Stimulated activated CD8-positive, alpha-beta memory T cell treated with anti-CD3 and anti-CD28 coated beads, Interleukin-15, amount 100 ng/mL, for 48 hours (primary cell): ENCODE measurements at places on chromosomes 4 and X.

DNA sequence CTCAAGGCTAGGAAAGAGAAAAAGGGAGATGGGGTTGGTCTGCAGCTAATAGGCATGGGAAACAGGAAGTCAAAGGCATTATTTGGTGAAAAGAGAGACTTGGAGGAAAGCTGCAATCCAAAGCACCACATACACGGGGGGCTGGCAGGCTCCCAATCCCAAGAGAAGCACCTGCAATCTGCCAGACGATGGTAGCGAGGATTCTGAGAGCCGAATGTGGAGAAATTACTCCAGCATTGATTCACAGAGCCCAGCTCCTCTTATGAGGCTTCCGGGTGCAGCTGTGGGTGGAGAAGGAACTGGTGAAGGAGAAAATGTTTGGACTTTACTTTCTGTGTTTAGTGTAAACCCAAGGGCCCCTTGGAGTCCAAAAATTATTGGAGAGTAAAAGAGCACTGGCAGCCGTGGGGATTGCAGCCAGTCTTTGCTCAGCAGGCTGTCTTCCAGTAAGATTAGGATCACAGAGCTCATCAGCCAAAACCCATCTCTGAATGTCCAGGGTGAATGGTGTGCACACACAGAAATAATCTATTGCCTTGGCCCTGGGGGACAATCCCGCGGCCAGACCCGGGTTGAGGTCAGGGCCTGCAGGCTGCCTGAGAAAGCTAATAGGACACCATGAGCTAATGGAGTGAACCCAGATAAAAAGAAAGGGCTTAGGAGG lies 197.6 kb downstream of the KIT start:
- DNase-seq = no peak

DNA sequence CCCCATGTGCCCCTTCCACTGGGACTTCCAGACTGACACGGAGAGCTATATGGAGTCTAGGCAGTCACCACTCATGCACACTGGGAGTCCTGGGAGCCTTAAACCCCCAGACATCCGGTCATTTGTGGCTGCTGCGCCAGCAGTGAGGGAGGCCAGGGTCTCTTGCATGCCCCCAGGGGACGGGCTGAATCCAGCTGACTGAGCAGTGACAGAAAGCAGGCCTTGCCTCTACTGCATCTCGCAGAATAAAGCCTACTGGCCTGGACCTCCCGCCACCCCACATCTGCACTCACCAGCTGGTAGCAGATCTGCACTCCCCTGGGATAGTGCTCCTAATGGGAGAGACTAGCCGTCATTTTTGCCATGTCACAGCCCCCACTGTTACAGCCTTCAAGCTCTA lies 1234.2 kb downstream of the FAM133A start:
- DNase-seq = no peak

DNA sequence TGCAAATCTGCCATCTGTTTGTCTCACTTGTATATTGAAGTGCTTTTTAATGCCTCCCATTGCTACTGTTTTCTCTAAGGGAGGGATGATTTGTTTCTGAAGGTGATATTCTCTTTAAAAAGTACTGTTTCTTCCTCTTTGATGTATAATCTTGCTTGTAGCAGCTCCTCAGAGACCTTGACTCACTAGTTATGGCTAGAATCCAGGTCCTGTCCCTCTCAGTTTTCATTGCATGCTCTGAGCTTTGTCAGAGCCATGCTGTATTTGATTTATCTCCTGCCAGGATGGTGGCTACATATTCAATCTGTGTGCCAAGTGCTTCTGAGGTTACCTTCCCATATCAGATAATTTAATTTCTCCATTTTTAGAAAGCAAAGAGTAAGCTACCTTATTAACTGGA lies 56.0 kb downstream of the GLUD2 start:
- no peak for DNase-seq

- no peak for DNase-seq
Measured at GRCh38 chrX:44785652-44786051, 58.2 kb upstream of the DUSP21 start.

- DNase-seq = no peak
Measured at GRCh38 chrX:33156152-33156726, 55.1 kb downstream of the DMD start.

- no peak for DNase-seq
Measured at GRCh38 chr4:59969909-59970308, 1230.2 kb upstream of the ADGRL3 start.

- DNase-seq = no peak
Measured at GRCh38 chr4:94181815-94182214, 25.9 kb upstream of the SMARCAD1 start.

DNA sequence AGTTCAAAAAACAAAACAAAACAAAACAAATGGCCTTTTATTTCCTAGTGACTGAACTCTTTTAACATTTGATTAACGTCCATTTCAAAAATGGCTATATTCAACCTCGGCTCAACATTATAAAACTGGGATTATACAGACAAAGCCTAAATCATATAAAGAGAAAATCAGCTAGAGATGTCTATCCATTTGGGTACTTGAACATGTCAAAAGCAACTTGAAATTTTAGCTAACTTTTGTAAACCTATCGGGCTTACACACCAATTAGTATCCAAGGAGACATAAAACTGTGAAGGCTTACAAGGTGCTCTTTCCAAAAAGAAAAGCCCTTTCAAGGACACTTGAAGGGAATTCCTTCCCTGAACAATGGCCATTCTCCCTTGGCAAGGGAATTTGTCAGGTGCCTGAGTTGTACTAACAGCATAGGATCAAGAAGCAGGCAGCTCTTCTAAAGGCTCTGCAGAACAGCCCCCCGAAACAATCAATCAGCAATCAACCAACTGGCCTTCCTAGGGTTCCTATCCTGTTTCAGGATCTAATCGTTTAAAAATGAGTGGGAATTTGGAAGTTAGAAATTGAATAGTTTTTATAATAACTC lies 633.7 kb upstream of the HTR2C start:
- no peak for DNase-seq

- no peak for DNase-seq
Measured at GRCh38 chr4:167787231-167787630, 305.1 kb upstream of the ANXA10 start.

GRCh38 chr4:140595065-140595464 lies 26.3 kb upstream of the UCP1 start:
- no peak for DNase-seq

DNA sequence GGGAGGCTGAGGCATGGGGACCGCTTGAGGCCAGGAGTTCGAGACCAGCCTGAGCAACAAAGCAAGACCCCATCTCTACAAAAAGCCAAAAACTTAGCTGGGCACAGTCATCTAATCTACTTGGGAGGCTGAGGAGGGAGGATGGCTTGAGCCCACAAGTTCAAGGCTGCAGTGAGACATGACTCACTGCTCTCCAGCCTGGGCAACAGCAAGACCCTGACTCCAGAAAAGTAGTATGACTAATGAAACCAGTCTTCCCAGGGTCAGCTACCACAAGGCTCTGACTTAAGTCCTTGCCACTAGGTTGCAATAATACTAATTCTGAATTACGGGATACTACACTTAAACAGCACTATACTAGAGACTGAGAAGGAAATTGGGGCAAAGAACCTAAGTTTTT lies 33.1 kb downstream of the ERVMER34-1 start:
- DNase-seq = no peak

DNA sequence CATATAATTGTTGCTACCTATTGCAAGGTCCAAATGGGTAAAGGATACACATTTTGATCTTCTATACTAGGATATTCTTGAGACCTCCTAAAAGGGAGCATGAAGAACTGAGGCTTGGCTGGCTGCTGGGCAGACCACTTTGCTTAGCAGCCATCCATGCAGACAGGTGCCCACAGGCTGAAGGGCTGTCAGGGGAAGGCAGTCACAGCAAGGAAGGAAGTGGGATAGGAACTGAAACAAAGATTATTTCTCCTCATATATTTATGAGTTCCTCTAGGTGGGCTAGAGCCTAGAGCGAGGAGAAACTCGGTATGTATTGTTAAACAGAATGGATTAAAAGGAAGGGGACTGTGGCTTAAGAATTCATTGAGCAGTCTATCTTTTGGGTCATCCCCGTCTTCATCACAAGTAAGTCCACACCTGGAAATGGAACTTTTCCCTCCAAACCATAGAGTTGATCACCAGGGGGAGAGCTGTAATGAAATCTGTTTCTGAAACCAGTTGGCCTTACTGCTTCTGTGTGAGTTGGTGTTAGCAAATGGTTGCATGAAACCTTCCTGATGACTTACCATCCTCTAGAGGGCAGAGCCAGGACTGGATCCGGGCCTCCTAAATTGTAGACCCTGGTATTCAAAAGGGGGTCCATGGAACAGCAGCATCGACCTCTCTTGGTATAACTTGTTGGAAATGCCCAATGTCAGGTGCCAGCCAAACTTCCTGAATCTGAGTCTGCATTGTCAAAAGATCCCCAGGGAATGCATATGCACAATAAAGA lies 42.3 kb downstream of the AFF2 start:
- DNase-seq = no peak

DNA sequence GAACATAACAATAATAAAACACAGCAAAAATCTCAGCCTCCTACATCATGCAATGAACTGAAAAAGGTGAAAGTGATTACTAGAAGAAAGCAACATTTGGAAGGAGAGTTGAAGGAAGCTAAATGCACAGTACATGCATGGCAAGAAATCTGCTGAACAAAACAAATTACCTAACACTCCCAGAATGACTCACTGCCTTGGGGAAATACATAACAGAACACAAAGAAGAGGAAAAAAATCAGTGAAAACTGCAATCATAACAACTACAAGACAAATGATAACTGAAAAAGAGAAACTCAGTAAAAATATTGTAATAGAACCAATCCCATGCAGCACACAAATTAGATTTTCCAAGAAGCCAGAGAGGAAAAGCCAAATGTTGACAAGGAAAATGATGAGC lies 1513.2 kb downstream of the ARAP2 start:
- DNase-seq = no peak

DNA sequence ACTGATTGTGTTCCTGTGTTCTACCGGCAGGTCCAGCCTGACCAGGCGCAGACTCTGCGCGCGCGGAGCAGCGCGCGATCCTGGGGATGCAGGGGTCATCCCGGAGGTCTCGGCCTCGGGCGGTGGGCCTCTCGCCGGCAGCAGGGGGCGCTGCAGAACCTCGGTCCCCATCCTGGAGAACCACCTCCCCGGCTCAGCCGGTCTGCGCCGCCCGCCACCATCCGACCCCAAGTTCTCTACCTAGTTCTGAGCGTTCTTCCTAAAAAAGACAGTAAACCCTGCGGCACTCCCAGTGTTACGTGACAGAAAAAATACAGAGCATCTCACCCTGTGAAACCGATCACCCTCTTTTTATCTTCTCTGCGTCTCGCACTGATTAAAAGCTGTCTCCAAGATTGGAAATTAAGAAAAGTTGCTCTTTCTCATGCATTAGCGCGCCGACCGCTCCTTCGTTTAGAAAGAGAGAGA lies 1.6 kb downstream of the TRPC3 start:
- peak; percentile 79 for DNase-seq

DNA sequence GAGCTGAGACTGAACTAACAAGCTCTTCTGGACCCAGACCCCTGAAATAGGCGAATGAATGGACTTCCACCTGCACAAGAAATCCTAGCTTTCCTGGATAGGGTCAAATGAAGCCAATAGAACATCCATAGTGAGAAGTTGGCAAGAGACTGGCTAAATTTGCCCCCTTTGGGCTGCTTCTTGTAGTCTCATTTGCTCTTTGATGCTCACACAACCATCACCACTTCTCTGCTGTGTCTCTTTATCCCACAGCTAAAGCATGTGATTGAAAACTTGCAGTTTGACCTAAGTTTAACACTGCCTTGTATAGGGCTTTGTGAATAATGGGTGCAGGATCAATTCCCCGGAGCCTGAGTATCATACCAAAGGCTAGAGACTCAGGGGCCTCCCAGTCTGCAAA lies 38.2 kb downstream of the NLGN3 start:
- DNase-seq = no peak

DNA sequence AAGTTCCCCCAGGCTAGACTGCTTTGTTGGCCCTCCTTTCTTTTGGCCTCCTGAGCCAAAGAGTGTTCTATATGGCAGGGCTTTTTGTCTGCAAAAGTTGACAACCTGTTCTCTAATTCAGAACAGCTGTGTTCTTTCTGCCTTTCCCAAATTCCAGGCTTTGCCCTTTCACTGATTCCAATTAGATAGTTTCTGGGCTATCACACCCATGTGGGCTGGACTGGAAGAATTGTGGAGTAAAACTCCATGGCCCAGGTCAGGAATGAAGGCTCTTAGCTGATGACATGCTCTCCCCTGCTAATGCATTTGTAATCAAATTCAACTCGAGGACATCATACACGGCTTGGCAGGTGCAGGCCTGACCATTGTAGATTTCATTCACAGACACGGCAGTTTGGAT lies 19.4 kb downstream of the BMP3 start:
- no peak for DNase-seq

DNA sequence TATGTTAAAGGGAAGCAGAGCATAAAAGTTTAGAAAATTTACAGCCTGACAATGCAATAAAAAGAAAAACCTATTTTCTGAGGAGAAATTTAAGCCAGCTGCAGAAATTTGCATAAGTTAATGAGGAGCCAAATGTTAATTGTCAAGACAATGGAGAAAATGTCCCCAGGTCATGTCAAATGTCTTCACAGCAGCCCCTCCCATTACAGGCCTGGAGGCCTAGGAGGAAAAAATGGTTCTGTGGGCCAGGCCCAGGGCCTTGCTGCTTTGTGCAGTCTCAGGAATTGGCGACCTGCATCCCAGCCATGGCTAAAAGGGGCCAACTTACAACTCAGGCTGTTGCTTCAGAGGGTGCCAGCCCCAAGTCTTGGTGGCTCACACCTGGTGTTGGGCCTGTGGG lies 275.4 kb upstream of the RPS6KA3 start:
- no peak for DNase-seq

GRCh38 chrX:40040686-40041461 lies 56.9 kb downstream of the BCOR start:
- no peak for DNase-seq

- no peak for DNase-seq
Measured at GRCh38 chr4:42167709-42168108, 15.3 kb upstream of the BEND4 start.

GRCh38 chr4:2794486-2795299 lies 1.8 kb downstream of the SH3BP2 start:
- no peak for DNase-seq

- no peak for DNase-seq
Measured at GRCh38 chr4:37715889-37716402, 29.8 kb upstream of the RELL1 start.

DNA sequence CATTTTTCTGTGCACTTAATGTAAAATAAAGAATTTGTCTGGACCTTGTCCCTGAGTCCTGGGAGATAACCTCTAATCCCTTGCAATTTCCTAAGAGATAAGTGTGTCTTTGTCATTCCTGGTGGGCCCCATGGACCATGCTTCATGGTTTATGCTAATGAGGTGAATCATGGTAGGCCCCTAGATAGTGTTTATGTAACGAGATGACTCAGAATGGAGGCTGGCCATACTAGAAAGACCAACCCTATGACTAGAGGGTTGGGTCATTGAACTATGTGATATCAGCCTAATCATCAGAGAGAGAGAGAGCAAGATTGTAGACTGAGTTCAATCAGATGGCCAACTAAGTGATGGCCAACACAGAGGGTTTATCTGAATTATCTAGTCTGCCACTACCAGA lies 64.2 kb upstream of the NHSL2 start:
- no peak for DNase-seq

DNA sequence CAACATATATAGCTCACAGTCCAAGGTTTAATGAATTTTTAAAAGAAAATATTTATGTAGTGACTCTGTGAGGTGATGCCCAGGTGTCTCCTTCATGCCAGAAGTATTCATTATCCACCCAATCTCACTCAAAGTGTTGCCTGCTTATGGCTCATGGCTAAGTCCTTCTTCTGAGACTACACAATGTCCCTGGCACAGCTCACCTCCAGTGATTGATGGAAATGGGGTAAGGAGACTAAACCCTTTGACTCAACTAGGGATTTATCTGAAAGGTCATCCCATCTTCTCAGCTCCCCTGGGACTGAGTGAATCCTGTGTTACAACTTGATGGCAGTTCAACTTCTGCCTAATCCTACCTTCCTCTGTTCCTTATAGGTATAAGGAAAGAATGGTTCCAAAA lies 74.2 kb downstream of the FAM13A start:
- no peak for DNase-seq
